Bronchial epithelial cell (primary cell): ENCODE measurements at places on chromosomes 11 and 22. TPM values are rescaled to one million over a fixed set of nuclear protein-coding genes. Genes with fewer than 3 reads are reported as not detected.

Gene MTMR2
- total RNA-seq: 15.0 and 19.3 TPM in 2 replicates

Gene NXPE2
- not detected in 2 replicates for total RNA-seq

Gene APOBEC3B
- total RNA-seq: 0.26 TPM in 1 of 2 replicates, not detected in the other

Gene HEPN1
- total RNA-seq: not detected in 2 replicates

Gene DDTL
- under 0.01 and 1.2 TPM in 2 replicates for total RNA-seq

Gene ST14
- 79.2 and 105 TPM in 2 replicates for total RNA-seq

Gene ASCL2
- total RNA-seq: 0.79 and 2.4 TPM in 2 replicates

Gene MOGAT2
- not detected in 2 replicates for total RNA-seq

Gene LDHAL6A
- not detected in 2 replicates for total RNA-seq

Gene C22orf31
- total RNA-seq: not detected in 2 replicates

Gene GSTT2B
- total RNA-seq: 0.79 and 0.90 TPM in 2 replicates

Gene NUP160
- total RNA-seq: 21.4 and 28.4 TPM in 2 replicates

Gene FZD4
- 0.38 and 0.53 TPM in 2 replicates for total RNA-seq

Gene SMC1B
- not detected in 2 replicates for total RNA-seq

Gene DEUP1
- total RNA-seq: under 0.01 TPM in 1 of 2 replicates, not detected in the other

Gene NFRKB
- 9.6 and 26.3 TPM in 2 replicates for total RNA-seq

Gene BANF1
- total RNA-seq: 8.4 and 14.0 TPM in 2 replicates

Gene FERMT3
- 0.51 and 0.53 TPM in 2 replicates for total RNA-seq

Gene RASD2
- total RNA-seq: 0.13 and 0.26 TPM in 2 replicates

Gene SMCO4
- total RNA-seq: 2.4 and 18.1 TPM in 2 replicates

Gene OR2AG2
- under 0.01 TPM in 2 replicates for total RNA-seq

Gene BIRC3
- 1.3 and 1.4 TPM in 2 replicates for total RNA-seq
